ENCODE measurements at places on chromosomes 5 and 9. TPM values are rescaled to one million over a fixed set of nuclear protein-coding genes. Genes with fewer than 3 reads are reported as not detected.

- no peak for ATAC-seq
Observed at GRCh38 chr9:123027517-123027916, 6.0 kb upstream of the GPR21 start.

WDR31 gene
- 5.4 TPM for total RNA-seq

DNA sequence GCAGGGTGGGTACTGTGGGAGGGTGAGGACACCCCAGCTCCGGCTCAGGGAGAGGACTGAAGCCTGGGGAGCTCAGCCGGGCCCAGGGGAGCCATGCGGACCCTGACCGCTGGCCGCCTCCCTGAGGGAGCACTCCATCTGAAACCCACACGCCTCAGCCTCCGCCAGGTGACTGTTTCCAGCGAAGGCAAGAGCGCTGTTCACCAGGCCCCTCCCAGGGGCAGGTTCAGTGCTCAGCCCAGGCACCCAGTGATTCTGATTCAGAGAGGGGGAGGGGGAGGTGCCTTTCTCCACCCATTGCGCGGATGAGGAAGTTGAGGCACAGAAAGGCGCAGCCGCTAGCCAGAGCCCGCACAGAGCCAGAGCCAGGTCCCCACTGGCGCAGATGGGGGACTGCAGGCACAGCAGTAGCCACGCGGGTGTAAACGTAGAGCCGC is 27.0 kb downstream of the ADGRD2 start:
- ATAC-seq: no peak

DNA sequence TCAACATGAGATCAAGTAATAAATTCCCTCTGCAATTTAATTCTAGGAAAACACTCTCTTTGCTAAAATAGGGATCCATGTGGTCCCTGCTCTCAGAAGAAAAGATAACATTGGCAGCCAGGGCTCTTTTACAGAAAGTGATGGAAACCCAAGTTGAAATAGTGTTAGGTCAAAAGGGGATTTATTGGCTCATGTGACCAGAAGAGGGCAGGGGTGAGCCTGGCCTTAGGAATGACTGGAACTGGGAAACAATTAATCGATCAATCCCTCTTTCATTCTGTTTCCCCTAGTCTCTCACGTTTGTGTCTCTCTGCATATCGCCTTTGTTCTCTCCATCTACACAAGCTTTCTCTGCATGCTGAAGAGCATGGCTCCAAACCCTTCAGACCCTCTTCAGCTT is 58.3 kb upstream of the ALDH1B1 start:
- no peak for ATAC-seq

SLC36A1 gene
- 11.8 TPM for total RNA-seq

DNA sequence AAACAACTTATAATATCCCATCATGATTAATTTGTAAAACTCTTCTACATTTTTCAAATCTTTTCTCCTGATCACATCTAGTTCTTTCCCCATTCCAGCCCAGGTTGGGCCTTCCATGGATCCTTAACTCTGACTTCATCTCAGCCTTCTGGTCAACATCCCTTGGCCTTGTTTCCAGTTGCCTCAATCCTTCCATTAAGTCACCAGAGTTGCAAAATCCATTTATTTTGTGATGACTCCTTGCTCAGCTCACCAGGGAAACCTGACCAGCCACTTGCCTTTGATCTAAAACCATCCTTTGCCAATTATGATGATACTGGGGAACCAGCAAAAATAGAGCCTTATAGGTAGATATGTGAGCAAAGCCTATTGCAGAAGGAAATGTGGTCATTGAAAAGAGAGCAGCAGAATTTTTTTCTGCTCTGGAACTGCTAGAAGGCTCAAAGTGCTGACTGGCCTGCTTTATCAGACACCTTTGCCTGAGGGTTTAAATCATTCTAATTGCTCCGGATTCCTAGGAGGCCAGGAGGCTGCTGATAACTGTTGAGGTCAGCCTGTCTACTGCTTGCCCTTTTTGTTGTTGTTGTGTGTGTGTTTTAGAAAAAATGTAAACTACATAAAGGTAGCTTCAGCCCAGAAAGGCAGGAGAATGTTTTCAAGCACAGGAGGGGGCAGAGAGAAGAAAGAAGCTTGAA is 512.2 kb upstream of the GRIA1 start:
- no peak for ATAC-seq

DNA sequence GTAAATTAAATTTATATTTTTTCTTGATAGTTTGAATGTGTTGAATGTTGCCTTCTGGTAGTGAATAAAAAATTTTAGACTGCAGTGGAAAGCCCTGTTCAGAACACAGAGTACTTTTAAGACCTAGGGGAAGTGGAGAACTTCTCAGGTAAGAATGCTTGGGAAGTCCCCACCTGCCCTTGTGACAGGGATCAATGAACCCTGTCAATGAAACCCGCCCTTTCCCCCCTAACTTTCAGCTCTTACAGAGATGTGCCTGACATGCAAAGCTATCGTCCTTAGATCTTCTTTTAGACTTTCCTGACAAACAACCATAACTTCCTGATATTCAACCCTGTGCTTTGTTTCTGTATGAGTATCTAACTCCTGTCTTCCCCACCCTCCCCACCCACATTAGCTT is 562.7 kb downstream of the TLE4 start:
- ATAC-seq: no peak

- peak; percentile 35 for ATAC-seq
Observed at GRCh38 chr5:73284985-73285384, 112.0 kb downstream of the TMEM174 start.

LRRC70 gene
- 0.67 TPM for total RNA-seq

- no peak for ATAC-seq
Observed at GRCh38 chr5:144265643-144266247, 95.1 kb downstream of the KCTD16 start.

DNA sequence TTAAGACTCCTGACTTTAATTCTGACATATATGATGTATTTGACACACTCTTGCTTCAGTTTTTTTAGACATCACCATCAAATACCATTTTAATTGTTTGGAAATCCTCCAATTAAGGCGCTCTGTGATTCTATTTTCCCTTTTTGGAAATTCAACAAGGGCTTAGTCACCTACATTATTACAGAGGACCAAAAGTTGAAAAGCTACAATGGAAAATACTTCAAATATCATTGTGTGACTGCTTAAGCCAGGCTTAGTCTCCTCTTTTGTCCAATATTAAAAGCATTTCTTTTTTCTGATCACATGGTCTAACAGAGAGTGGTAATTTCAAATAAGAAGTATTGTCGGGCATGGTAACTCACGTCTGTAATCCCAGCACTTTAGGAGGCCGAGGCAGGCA is 160.3 kb downstream of the CEMIP2 start:
- no peak for ATAC-seq

GRCh38 chr9:135798263-135798585 is 96.2 kb downstream of the KCNT1 start:
- ATAC-seq: peak; percentile 15

GRCh38 chr5:14342306-14342705 is 199.2 kb downstream of the TRIO start:
- ATAC-seq: peak; percentile 55

SHROOM1 gene
- 0.26 TPM for total RNA-seq

CNTNAP3 gene
- 3.3 TPM for total RNA-seq

GRCh38 chr9:72394066-72394465 is 29.1 kb upstream of the ZFAND5 start:
- ATAC-seq: no peak

DNA sequence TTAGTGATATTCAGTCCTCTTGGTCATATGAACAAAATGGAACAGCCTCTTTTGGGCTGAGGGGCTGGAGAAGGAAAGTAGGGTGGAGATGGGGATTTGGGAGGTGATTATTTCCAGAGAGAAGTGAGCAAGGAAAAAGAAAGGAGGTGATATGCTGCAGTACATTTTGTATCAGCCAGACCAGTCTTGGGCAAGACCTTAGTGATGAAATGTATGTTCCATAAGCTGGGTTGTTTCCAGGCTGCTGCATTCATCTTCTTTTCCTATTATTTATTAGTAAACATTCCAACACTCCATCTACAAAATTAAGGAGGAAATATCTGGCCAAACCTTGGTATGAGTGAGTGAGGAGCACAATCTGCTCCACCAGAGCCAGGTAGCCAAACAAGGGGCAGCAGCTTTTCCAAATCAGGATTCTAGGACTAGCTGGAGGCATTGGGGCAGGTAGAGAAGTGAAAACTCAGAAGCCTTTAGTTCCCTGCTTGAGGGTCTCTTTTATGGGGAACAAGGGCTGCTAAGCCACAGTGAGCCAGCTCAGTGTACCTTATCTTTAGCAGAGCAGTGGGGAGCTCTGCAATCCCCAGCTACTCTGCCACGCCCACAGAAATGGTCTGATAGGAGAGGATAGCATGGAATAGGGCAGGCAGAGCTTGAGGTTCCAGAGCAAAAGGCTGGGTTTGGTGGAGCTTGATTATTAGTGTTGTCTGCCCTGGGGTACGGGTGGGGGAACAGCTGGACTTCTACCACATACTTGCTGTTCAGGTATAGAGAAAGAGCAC is 19.5 kb downstream of the RAD1 start:
- no peak for ATAC-seq

DNA sequence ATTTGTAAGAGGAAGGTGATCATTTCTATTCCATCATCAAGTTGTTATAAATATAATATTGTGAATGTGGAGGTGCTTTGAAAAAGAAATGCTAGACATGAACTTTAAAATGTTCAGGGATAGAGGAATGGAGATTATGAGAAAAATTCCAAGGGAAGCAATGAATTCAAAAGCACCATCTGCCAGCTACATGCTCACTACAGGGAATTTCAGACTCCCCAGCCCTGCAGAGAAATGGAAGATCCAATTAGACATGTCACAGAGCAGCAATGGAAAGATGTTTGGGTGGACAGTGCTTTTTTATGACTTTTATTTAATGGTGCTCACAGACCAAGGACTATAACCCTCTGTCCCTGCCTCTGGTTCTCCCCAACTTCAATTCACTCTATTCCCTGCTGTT is 209.7 kb downstream of the ESM1 start:
- ATAC-seq: no peak

Data from motor neuron (in vitro differentiated cells).